Memory B cell (primary cell): ENCODE measurements at places on chromosomes 6 and 20.
A peak's percentile ranks its signal among the peaks of the same experiment; 100 is the strongest.

DNA sequence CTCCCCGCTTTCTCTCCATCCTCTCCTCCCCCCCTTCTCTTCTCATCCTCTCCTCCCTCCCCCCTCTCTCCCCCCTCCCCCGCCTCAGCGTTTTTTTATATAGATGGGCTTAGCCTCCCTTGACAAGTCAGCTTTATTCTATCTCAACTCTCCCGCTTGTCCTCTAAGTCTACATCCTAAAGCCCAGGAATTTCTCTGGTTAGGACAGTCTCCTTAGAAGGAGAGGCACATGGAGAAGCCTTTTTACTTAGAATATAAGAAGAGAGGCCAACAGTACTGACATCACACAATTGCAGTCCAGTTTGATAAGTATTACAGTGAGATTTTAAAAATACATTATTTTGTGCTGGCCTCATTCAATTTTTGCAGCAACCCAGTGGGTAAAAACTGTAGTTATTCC is 83.5 kb downstream of the LYRM2 start:
- H3K4me3 ChIP-seq = no peak overlapping the region
- H3K27me3 ChIP-seq = peaks cover 4% of the 10 kb centered on the region
- H3K27ac ChIP-seq = no peak overlapping the region
- DNase-seq = no peak
- H3K4me1 ChIP-seq = no peaks in the 10 kb centered on the region

- H3K4me3 ChIP-seq = no peak overlapping the region
- H3K36me3 ChIP-seq = no peaks in the 10 kb centered on the region
- no peak overlapping the region for H3K27ac ChIP-seq
- H3K4me1 ChIP-seq = no peaks in the 10 kb centered on the region
- DNase-seq = no peak
- H3K27me3 ChIP-seq = no peaks in the 10 kb centered on the region
Observed at GRCh38 chr6:66930559-66931290, 1223.7 kb upstream of the EYS start.

DNA sequence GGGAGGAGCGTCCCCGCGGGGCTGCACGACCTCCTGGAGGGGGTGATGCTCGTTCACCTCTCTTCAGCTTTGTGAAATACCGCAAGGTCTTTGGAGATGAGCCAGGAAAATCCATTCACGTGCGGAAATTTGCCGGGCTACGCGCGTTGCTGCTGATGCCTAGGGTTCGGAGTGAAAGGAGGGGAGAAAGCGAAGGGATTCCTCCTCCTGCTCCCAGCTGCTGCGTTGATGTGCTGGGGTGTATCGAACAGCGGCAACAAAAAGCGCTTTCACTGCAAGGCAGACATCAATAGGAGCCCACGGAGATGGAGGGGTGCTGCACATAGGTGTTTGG is 391 bp upstream of the B3GAT2 start:
- no peak for DNase-seq
- peaks cover 17% of the 10 kb centered on the region for H3K27me3 ChIP-seq
- H3K4me1 ChIP-seq = peaks cover 11% of the 10 kb centered on the region
- no peaks in the 10 kb centered on the region for H3K36me3 ChIP-seq
- peak overlapping the region; percentile 27 for H3K4me3 ChIP-seq

GRCh38 chr20:821046-821730 is 12.3 kb upstream of the FAM110A start:
- no peak overlapping the region for H3K4me3 ChIP-seq
- no peak for DNase-seq
- H3K36me3 ChIP-seq = no peaks in the 10 kb centered on the region
- peaks cover 11% of the 10 kb centered on the region for H3K27me3 ChIP-seq

GRCh38 chr20:49179368-49180277 is 8.5 kb downstream of the STAU1 start:
- no peak overlapping the region for H3K4me3 ChIP-seq
- peaks cover 5% of the 10 kb centered on the region for H3K36me3 ChIP-seq
- peak overlapping the region; percentile 46 for H3K27ac ChIP-seq
- no peaks in the 10 kb centered on the region for H3K27me3 ChIP-seq
- no peak for DNase-seq

DNA sequence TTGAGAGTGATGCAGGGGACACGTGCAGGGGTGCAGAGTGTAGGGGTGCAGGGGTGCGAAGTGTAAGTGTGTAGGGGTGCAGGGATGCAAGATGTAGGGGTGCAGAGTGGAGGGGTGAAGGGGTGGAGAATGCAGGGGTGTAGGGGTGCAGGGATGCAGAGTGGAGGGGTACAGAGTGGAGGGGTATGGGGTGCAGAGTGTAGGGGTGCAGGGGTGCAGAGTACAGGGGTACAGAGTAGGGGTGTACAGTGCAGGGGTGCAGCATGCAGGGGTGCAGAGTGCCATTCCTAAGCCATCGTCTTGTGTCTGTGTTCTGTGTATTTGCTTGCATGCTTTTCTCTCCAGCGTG is 345.4 kb downstream of the TAF4 start:
- DNase-seq = no peak
- H3K4me3 ChIP-seq = no peak overlapping the region
- no peaks in the 10 kb centered on the region for H3K4me1 ChIP-seq
- no peaks in the 10 kb centered on the region for H3K36me3 ChIP-seq

- H3K4me3 ChIP-seq = no peak overlapping the region
- DNase-seq = no peak
- no peak overlapping the region for H3K27ac ChIP-seq
- H3K36me3 ChIP-seq = peaks cover 21% of the 10 kb centered on the region
- H3K27me3 ChIP-seq = no peaks in the 10 kb centered on the region
Observed at GRCh38 chr6:70758883-70759282, 91.2 kb downstream of the SMAP1 start.

- H3K4me3 ChIP-seq = no peak overlapping the region
- peaks cover 4% of the 10 kb centered on the region for H3K4me1 ChIP-seq
- DNase-seq = peak; percentile 25
- H3K27ac ChIP-seq = no peak overlapping the region
- no peaks in the 10 kb centered on the region for H3K36me3 ChIP-seq
Observed at GRCh38 chr6:169868458-169868857, 117.0 kb downstream of the ERMARD start.

DNA sequence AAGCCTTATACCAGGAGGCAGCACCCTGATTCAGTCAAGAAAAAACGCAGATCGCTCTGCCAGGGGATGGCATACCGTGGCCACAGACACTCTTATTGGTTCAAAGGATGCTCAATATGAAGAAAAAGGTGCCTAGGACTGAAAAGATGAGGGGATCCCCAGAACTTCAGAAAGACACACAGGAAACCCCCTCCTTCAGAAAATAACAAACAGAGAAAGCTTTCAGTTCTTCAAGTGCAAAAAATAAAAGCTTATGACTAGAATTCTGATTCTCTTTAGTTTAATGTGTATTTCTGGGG is 17.7 kb upstream of the MYB start:
- H3K27me3 ChIP-seq = peaks cover 16% of the 10 kb centered on the region
- no peaks in the 10 kb centered on the region for H3K36me3 ChIP-seq
- peaks cover 5% of the 10 kb centered on the region for H3K4me1 ChIP-seq
- H3K4me3 ChIP-seq = peak overlapping the region; percentile 2
- DNase-seq = no peak

- peak overlapping the region; percentile 50 for H3K27ac ChIP-seq
- peaks cover 16% of the 10 kb centered on the region for H3K4me1 ChIP-seq
- peak overlapping the region; percentile 14 for H3K4me3 ChIP-seq
Observed at GRCh38 chr20:401682-402495, 6.2 kb upstream of the RBCK1 start.

DNA sequence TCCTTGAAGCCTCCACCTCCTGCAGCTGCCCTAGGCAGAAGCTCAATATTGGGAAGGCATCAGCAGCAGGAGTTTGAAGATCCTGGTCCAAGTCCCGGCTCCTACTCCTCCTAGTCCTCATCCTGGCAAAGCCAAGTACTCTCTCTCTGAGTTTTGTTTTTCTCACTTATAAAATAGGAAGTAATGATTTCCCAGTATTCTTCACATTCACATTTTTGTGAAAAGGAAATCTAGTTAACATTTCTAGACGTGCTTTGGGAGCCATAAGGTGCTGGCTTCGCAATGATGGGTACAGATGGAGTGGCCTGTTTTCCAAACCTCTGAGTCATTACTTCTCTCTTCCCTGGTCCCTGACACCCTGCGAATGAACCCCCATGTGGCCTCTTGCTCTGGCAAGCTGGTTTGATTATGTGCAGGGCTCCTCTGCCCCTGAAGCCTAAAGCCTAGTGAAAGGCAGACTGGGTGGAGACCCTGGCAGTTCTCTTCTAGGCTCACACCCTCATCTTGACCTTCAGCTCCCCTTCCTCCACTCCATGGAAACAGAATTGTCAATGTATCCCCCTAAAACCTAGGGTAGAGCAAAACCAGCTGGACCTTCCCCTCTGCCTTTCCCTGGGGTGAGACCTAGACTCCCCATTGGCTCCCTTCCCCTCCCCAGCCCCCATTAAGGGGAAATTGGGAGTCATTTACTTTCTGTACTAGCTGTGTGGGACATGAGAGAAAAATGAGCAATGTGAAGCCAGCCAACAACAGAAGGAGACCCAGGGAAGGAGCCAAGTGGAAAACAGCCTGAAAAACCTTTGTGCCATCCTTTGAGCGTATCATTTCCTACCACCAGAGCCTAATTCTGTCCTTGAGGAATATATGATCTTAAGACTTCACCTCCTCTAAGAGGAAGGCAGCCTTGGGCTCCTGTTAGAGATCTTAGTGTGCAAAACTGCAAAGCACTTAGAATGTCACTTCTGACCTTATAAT is 158.4 kb downstream of the UST start:
- H3K4me3 ChIP-seq = no peak overlapping the region
- DNase-seq = no peak
- H3K27me3 ChIP-seq = no peaks in the 10 kb centered on the region
- H3K4me1 ChIP-seq = peaks cover 17% of the 10 kb centered on the region

DNA sequence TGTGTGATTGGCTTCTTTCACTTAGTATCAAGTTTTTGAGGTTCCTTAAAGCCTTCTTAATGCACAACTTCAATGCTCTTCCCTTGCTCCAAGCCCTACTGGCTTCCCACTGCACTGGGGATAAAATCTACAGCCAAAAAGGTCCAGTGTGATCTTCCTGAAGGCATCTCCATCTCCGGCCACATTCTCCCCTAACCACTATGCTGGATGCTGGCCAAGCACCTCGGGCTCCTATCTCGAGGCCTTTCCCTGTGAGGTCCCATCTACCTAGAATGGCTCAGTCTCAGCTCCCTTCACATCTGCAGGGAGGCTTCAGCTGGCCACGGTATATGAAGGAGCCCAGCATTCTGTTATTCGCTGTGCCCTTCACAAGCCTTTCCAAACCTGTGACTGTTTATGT is 48.1 kb downstream of the CNKSR3 start:
- H3K27me3 ChIP-seq = peaks cover 4% of the 10 kb centered on the region
- H3K4me3 ChIP-seq = no peak overlapping the region
- no peak overlapping the region for H3K27ac ChIP-seq
- H3K4me1 ChIP-seq = no peaks in the 10 kb centered on the region
- DNase-seq = no peak
- H3K36me3 ChIP-seq = no peaks in the 10 kb centered on the region

- no peak overlapping the region for H3K4me3 ChIP-seq
- no peak overlapping the region for H3K27ac ChIP-seq
- H3K27me3 ChIP-seq = peaks cover 2% of the 10 kb centered on the region
- no peak for DNase-seq
Observed at GRCh38 chr6:34524499-34524898, 31.6 kb downstream of the SPDEF start.

- DNase-seq = no peak
- H3K4me1 ChIP-seq = no peaks in the 10 kb centered on the region
- H3K36me3 ChIP-seq = no peaks in the 10 kb centered on the region
- no peak overlapping the region for H3K27ac ChIP-seq
- no peaks in the 10 kb centered on the region for H3K27me3 ChIP-seq
- no peak overlapping the region for H3K4me3 ChIP-seq
Observed at GRCh38 chr20:14148042-14148441, 152.7 kb downstream of the MACROD2 start.

GRCh38 chr6:36962874-36963273 is 8.3 kb downstream of the PI16 start:
- peak; percentile 80 for DNase-seq
- peak overlapping the region; percentile 75 for H3K4me3 ChIP-seq
- no peaks in the 10 kb centered on the region for H3K36me3 ChIP-seq
- H3K27me3 ChIP-seq = no peaks in the 10 kb centered on the region
- H3K4me1 ChIP-seq = peaks cover 23% of the 10 kb centered on the region

- H3K27ac ChIP-seq = no peak overlapping the region
- H3K36me3 ChIP-seq = no peaks in the 10 kb centered on the region
Observed at GRCh38 chr20:52539891-52540290, 348.3 kb upstream of the ZFP64 start.

DNA sequence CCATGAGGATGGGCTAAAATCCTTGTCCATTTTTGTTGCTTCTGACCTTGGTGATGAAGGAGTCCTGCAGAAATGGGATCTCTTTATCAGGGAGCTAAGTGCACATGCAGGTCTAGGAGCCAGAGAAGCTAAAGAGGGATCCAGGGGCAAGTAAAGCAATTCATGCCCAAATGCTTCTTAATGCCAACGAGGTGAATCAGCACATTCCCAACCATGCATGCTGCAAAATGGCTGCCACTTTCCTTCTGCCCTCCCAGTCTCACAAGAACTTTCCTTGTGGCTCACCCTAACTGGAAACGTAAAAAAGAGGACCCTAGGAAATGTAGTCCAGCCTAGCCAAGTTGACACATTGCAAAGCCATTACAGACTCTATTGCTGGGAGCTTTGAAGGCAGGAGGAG is 298.4 kb downstream of the MAFB start:
- no peak for DNase-seq
- H3K27ac ChIP-seq = no peak overlapping the region
- peaks cover 7% of the 10 kb centered on the region for H3K27me3 ChIP-seq
- H3K4me1 ChIP-seq = no peaks in the 10 kb centered on the region
- H3K4me3 ChIP-seq = no peak overlapping the region
- no peaks in the 10 kb centered on the region for H3K36me3 ChIP-seq

DNA sequence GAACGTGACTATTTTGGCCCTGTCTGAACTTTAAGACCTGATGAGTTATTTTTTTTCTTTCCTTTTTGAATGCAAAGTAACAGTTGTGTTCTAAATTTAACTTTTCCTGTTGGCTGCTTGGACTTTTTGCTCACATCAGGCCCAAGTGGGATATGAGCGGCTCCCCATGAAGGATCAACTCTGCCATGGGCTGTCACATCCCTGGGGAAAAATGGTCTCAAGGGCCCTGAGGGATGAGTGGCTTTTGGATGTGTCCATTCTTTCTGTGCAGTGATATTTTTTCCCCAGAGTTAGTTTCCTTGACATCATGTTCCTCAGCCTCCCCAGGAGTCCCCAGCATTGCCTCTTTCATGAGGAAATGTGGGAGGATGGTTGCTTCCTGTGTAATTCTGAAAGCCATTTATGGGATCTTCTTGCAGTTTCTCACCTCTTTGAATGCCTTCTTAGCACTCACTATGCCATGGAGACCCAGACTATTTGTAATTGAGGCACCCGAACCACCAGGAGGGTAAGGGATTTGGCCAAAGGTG is 92.5 kb downstream of the SLC24A3 start:
- no peak overlapping the region for H3K27ac ChIP-seq
- no peak for DNase-seq
- peaks cover 3% of the 10 kb centered on the region for H3K27me3 ChIP-seq
- H3K4me1 ChIP-seq = no peaks in the 10 kb centered on the region

- no peak for DNase-seq
- peaks cover 7% of the 10 kb centered on the region for H3K4me1 ChIP-seq
- no peak overlapping the region for H3K27ac ChIP-seq
- no peaks in the 10 kb centered on the region for H3K36me3 ChIP-seq
- no peak overlapping the region for H3K4me3 ChIP-seq
Observed at GRCh38 chr6:135129136-135129856, 51.8 kb upstream of the MYB start.

- H3K4me3 ChIP-seq = no peak overlapping the region
- peaks cover 2% of the 10 kb centered on the region for H3K36me3 ChIP-seq
- DNase-seq = no peak
- no peak overlapping the region for H3K27ac ChIP-seq
- peaks cover 2% of the 10 kb centered on the region for H3K27me3 ChIP-seq
- no peaks in the 10 kb centered on the region for H3K4me1 ChIP-seq
Observed at GRCh38 chr20:9485614-9486340, 28.6 kb upstream of the LAMP5 start.

GRCh38 chr6:28884423-28885131 is 39.2 kb downstream of the TRIM27 start:
- H3K4me1 ChIP-seq = peaks cover 14% of the 10 kb centered on the region
- H3K27me3 ChIP-seq = peaks cover 19% of the 10 kb centered on the region
- DNase-seq = no peak
- no peak overlapping the region for H3K27ac ChIP-seq
- H3K4me3 ChIP-seq = peak overlapping the region; percentile 69
